ENCODE measurements at places on chromosomes 1 and 21.

- DNase-seq: no peak
These were observed 46.6 kb downstream of the LPAR3 start for GRCh38 chr1:84846387-84846786.

- no peak for DNase-seq
These were observed 21.1 kb downstream of the PRXL2B start for GRCh38 chr1:2607641-2608091.

DNA sequence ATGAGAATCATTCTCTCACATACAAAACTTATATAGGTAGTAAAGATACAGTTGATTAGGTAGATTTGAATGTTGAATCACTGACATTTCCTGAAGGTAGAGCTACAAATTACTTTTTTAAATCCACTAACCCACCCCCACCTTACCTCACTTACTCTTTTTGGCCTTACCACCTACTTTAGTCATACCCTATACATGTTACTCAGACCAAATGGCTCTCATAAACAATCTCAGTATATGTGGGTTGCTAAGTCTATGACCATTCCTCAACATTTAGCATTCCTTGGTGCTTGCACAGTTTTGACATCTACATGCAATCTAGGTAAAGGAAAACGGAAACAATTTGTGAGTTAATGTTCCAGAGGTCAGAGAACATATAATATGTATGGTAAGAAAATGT is 26.3 kb downstream of the SYDE2 start:
- DNase-seq: no peak

GRCh38 chr1:4701276-4701675 is 46.9 kb downstream of the AJAP1 start:
- DNase-seq: no peak

DNA sequence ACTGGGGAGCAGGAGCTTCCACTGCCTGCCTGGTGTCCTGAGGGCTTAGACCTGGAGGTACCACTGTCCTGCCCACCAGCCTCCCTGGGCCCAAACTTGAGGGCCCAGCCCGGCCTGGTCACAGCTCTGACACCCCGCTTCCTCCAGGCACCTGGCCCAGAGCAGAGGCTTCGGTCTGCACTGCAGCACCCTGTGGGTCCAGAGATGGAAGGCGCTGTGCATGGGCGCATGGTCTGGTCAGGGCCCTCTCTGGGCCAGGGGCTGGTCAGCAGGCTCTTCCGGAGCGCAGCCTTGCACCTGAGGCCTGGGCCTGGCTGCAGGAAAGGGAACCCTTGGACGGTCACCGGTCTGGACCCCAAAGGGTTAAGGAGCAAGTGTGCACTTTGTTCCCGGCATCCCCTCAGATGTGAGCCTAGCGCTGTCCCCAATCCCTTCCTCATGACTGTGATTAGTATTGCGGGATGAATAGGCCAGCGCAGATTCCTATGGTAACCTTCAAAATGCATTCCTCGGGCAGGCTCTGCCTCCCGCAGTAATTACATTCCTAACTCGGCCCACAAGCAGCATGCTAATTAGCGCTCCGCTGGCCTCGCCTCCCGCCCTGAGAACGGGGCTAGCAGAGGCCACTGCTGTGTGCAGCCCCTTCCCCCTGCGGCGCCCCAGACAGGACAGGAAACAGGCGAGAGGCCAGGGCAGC is 36.3 kb downstream of the PRDM16 start:
- no peak for DNase-seq

DNA sequence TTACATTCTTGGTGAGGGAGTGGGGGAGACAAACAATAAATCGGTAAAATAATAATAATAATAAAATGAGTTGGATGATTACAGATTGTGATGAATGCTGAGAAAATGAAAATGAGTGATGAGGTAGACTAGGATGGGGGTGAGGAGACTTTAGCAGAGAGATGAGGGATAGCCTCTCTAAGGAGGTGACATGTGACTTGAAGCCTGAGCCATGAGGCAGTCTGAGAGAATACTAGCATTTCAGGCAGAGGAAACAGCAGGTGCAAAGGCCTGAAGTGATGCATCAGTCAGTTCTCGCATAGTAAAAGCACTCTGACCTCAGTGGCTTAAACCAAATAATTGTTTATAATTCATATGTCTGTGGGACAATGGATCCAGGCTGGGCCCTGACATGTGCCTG is 181.2 kb downstream of the AGBL4 start:
- DNase-seq: no peak

DNA sequence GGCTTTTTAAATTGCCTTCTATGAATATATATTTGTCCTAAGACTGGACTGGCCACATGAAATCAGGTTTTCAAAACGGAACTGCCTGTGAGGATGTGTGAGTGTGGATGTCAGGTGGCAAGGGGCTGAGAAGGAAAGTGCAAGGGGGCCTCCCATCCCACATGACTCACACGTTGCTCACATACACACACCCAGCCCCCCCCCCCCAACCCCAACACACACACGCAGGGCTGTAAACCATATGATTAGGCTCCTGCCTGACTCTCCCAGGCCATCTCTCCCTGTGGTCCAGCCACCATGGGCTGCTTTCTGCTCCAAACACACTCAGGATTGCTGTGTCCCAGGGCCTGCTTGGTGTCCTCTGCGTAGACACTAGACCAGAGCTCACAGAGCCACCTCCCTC is 22.4 kb downstream of the DEGS1 start:
- DNase-seq: peak; percentile 53

- DNase-seq: no peak
These were observed 205.1 kb upstream of the EDN2 start for GRCh38 chr1:41689558-41689981.

GRCh38 chr1:200128944-200129879 is 101.7 kb downstream of the NR5A2 start:
- no peak for DNase-seq

DNA sequence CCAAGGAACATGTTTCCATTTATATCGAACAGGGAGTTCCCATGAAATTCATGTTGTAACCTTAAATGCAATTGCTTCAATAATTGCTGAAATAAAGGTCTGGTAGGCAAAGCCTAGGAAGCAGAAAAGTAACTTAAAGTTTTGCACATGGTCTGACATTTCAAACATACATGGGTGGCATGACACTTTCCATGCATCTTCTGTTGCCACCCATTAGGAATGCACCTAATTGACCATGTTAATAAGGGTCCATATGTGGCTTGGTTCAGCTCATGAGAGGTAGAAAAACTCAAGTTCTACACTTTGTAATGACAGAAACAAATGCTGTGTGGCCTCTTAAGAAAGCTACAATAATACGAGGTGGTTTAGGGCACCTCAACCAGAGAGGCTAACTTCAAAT is 72.0 kb upstream of the GORAB start:
- no peak for DNase-seq

GRCh38 chr1:227666286-227666685 is 68.8 kb downstream of the JMJD4 start:
- DNase-seq: no peak

DNA sequence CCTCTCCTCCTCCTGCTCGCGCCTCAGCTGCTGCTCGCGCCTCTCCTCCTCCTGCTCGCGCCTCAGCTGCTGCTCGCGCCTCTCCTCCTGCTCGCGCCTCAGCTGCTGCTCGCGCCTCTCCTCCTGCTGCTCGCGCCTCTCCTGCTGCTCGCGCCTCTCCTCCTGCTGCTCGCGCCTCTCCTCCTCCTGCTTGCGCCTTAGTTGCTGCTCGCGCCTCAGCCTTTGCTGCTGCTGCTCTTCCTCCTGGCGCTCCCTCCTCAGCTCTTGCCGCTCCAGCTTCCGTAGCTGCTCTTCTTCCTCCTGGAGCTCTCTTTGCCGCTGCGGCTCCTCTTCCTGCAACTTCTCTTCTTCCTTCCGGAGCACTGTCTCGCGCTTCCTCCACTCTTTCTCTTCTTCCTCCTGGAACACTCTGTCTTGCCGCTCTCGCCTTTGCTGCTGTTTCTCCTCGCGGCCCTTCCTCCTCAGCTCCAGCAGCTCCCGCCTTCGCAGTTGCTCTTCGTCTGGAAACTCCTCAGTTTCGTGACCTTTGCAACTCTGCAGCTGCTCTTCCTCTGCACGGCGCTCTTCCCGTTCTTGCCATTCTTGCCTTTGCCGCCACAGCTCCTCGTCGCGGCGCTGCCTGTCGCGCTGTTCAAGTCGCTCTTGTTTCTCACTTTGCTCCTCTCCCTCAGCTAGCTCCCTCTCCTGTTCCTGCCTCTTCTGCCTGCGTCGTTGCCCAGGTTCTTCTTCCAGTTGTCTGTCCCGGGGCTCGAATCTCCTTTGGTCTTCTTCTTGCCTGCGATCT is 3.0 kb downstream of the TCHH start:
- DNase-seq: peak; percentile 68

GRCh38 chr1:180964595-180964994 is 51.9 kb downstream of the KIAA1614 start:
- DNase-seq: peak; percentile 93

- no peak for DNase-seq
These were observed 5.8 kb upstream of the PAQR6 start for GRCh38 chr1:156253634-156254033.

DNA sequence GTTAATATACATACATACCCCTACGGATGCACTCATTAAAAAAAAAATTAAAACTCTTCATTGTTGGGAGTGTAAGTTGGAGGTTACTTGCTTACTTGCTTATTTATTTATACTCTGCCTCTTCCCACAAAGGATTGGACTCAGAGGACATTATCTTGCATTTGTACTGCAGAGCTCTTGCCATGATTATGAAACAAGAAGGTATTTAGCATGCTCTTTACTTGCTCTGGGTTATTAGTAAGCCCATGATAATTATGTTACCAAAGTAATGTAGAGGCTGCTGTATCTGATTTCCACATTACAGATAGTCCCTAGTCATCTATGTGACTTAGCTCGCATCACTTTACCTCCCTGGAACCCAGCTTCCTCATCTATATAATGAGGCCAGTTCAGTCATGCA is 355.1 kb upstream of the PTBP2 start:
- no peak for DNase-seq

DNA sequence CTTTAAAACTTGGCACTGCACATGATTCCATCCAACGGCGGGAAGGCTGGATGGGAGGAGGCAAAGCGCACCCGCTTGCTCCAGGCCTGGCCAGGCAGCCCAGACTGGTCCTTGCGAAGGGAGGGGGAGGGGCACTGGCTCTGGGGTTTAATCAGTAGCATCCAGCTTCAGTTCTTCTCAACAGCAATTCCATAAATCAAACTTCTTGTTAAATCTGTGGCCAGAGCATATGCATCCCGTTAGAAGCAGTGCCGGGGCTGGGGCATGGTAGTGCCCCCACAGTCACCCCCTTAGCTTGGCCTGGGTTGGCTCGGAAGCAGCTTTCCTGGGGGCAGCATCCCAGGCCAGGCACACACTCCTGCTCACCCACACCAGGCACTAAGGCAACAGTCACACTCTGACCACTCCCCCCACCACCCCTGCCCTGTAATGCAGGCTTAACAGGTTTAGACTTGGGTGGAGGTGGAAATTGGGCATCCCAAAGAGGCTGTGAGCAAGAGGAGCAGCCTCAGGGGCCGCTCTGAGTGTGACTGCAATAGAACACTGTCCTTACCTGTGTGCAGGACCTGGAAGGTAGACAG is 94.1 kb upstream of the CASZ1 start:
- DNase-seq: no peak

GRCh38 chr1:18819986-18820790 is 39.3 kb downstream of the TAS1R2 start:
- no peak for DNase-seq

GRCh38 chr1:170707959-170708655 is 44.2 kb downstream of the PRRX1 start:
- DNase-seq: no peak

- no peak for DNase-seq
These were observed 1.8 kb downstream of the UBAP2L start for GRCh38 chr1:154222518-154222917.

DNA sequence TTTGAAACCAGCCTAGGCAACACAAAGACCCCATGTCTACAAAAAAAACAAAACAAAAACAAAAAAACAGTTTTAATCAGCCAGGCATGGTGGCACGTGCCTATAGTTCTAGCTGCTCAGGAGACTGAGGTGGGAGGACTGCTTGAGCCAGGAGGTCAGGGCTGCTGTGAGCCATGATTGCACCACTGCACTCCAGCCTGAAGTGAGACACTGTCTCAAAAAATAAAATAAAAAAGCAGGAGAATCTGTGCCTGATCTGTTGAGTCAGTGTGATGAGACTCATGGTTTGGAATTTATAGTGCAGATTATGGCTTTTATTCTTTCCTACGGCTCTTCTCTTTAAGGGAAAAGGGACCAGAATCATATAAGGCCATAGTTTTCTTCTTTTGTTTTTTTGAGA is 16.5 kb downstream of the TRIT1 start:
- DNase-seq: no peak

GRCh38 chr1:28560886-28561285 is 8.0 kb downstream of the TRNAU1AP start:
- DNase-seq: no peak

DNA sequence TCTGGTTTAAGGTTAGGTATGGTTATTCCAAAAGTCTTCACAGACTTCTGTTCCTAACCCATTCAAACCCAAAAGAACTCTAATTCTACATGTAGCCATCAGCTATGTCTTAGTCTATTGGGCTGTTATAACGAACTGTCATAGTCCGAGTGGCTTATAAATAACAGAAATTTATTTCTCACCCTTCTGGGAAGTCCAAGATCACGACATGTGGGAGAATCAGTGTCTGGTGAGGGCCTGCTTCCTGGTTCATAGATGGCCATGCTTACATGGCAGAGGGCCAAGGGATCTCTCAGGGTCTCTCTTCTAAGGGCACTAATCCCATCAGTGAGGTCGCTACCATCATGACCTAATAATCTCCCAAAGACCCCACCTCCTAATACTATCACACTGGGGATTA is 103.0 kb upstream of the PPP2R5A start:
- no peak for DNase-seq

GRCh38 chr1:212565079-212565478 is 43.5 kb upstream of the ATF3 start:
- DNase-seq: no peak

DNA sequence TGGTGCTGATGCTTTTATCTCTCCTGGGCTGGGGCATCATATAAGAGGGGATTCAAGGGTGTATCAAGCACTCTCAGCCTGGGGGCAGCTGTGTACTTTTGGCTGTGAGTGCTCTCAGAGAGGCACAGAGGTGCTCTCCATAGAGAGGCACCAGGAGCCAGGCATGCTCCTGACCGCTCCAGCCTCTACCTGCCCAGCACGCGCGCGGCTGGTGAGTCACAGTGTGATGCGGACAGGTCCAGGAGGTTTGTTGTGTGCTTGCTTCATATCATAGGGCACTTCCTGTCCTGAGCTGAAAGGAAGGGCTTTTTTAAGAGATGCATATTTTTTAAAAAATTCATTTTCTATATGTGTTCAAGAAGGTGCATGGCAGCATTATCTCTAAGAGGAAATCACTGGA is 93.6 kb upstream of the BCAR3 start:
- DNase-seq: no peak

All from NCI-H2171 treated with DMSO at 0.1 percent for 48 hours (cell line).